CD4-positive, alpha-beta T cell treated with Interleukin-17A for 1 hour (primary cell): ENCODE measurements at places on chromosomes 2 and 18.

DNA sequence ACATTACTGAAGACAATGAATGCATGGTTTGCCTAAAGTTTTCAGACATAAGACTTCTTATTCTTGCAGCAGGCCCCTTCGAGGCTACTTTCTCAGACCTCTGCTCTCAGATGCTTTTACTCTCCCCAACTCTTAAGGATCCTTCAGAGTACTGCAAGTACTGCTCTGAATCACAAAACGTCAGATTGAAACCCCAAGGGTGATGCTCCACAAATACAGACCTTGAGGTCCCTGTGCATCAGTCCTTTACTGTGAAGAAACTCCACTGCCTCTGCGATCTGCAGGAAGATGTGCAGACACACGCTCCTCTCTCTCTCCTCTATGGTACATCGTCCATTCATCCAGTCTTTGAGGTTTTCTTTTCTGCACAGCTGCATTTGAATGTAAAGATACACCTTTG lies 52.8 kb downstream of the EIF2AK3 start:
- DNase-seq = no peak

DNA sequence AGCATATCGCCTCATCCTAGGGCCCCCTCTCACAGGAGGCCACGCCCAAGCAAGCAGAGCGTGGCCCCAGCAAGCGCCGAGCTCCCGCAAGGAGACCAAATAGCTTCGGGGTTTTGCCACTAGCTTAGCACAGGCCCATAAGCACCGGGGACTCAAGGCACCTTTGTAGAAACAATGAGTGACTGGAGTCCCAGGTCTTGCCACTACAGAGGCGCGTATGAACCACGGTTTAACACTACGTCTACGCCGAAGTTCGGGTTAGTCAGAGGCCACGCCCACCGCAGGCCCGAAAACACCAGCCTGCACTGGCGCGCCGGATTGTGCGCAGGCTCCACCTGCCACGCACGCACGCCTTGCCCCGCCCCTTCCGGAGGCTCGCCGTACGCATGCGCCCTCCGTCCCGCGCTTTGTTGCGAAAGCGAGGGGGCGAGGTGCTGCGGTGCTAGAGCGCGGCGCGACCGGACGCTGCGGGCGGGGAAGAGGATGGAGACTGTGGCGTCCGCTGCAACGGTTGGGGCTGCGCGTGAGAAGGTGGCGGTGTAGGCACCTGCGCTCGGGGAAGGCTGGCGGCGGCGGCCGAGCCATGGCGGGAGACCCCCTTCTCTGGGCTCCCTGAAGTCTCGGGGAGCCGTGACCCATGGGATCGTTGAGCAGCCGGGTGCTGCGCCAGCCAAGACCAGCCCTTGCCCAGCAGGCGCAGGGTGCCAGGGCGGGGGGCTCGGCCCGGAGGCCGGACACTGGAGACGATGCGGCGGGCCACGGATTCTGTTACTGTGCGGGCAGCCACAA lies at the start of gene GMCL1:
Gene GMCL1, plus strand, starts transcription at position 405 of the 789 bp plus-strand sequence. Its CDS starts 233 bp downstream, at position 638.
- DNase-seq = peak; percentile 98

- no peak for DNase-seq
These were observed 186.8 kb upstream of the DOK6 start for GRCh38 chr18:69213842-69214241.

DNA sequence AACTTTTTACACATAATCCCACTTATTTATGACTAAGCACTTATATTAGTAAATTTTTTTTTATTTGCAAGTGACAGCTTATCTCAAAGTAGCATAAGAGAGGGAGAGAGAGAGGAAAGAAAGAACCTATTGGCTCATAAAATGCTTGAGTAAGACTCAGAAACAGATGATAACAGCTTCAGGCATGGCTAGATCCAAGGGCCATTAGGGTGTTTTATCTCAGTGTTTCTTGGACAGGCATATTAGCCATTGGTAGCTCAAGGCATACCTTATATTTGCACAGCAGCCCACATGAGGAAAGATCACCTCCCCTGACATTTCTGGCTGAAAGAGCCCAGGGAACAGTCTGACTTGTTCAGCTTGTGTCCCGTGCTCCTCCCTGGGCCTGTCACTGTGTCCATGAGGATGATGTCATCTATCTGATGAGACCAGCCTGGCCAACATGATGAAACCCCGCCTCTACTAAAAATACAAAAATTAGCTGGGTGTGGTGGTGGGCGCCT lies 64.4 kb downstream of the IL1R2 start:
- no peak for DNase-seq

- DNase-seq = no peak
These were observed 95.1 kb upstream of the L3MBTL4 start for GRCh38 chr18:6509832-6510231.

GRCh38 chr2:23404426-23404825 lies 19.4 kb downstream of the KLHL29 start:
- DNase-seq = no peak

DNA sequence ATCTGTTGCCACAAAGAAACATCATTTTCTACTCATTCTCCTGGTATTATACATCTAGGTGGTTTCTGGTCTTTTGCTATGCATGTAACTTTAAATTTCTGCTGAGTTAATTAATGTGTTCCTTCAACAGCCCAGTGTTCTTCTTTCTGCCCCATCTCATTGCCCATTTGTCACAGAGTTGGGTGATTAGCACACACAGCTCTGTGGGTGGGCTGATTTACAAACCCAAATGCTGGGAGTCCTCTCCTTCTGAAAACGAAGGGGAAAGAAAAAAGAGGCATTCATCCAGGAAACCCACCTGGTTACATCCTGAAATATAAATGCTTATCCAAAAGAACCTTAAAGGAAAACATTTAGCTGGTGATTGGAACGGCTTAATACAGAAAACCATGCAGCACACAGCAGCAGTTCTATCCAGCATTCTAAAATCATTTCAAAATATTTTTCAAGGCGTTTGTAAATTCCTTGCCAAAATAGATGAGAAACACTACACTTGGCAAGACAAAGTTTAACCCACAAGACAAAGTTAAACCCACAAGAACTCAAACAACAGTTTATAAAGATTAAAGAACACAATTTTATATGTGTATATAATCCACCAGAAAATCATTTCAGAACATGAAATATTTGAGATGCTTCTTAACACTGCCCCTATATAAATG lies 177.9 kb downstream of the ANTXR1 start:
- no peak for DNase-seq

DNA sequence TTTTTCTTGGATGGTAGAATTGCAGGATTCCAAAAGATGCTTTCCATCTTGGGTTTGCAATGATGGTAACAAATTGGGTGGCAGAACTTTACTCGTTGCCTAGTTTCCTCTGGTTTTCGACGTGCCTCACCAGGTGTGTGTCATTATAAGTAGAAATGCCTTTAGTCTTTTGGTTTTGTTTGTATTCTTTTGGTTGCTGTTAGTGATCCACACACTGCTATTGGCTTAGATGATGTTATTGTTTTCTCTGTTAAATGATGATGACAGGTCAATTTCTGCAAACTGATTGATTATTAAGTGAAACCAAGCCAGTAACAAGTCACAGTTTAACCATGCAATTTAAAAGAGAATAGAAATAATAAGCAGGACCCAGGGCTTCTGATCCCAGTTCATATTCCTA lies 6.1 kb upstream of the LAMA3 start:
- no peak for DNase-seq

DNA sequence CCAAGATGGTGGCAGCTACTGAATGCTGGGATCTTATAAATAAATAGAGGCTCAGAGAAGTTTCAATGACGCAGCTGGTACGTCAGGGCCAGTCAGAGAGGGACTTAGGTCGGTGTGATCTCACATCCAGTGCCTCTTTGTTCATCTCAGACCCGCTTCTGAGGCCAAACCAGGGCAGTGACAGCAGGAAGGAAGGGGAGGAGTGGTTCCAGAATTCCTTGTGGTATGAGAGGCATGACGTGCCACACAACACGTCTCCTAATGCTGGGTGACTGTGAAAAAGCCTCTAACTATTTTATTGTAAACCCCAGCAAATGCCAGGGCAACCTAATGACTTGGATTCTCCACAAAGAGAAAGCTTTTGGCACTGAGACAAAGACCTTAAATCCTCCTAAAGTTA lies 423.3 kb downstream of the LPIN1 start:
- DNase-seq = peak; percentile 65

- DNase-seq = no peak
These were observed 10.0 kb upstream of the GBX2 start for GRCh38 chr2:236177967-236178889.
